ENCODE measurements at places on chromosomes 7 and 10.

- no peak for DNase-seq
These were observed 95.7 kb downstream of the CABCOCO1 start for GRCh38 chr10:61758433-61758832.

GRCh38 chr10:84158550-84158949 lies 15.1 kb upstream of the GPR15LG start:
- DNase-seq, result no peak

DNA sequence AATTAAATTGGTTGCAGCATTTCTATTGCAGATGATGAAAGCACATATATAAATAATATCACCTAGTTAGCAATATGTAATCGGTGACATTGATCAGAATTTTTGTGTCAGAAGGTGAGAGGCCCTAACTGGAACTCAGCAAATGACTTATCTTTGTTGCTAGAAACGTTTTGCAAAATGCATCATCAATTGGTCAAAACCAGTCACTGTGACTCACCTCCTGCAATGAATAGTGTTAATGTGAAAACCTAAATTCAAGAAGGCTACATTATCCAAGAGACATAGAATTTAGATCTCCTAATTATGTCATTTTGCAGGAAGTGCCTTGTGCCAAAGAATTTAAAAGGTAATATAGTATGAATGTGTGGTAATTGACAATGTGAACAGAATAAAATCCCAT lies 9.8 kb upstream of the PNLIPRP3 start:
- DNase-seq, result no peak

GRCh38 chr10:89744026-89744425 lies 42.6 kb downstream of the KIF20B start:
- no peak for DNase-seq

GRCh38 chr10:101986624-101986971 lies 69.4 kb downstream of the ARMH3 start:
- no peak for DNase-seq

DNA sequence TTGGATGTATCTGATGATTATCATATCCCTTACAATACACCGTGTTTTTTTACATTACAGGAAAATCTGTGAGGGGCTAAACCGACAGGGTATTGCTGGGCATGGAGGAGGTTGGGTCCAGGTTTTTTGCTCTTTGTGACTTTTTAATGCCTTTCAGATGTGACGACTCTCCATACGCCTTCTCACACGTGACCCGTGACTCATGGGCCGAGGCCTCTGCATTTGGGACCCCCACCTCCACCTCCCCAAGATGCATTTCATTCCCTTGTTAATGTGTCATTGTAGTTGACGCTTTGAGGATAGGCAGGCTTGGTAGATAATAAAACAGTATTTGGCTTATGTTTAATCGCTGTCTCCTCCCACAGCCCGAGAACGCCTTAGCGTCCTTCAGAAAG lies 95.3 kb downstream of the CUX1 start:
- DNase-seq, result no peak

GRCh38 chr10:21202776-21203462 lies 305.8 kb upstream of the NEBL start:
- no peak for DNase-seq

DNA sequence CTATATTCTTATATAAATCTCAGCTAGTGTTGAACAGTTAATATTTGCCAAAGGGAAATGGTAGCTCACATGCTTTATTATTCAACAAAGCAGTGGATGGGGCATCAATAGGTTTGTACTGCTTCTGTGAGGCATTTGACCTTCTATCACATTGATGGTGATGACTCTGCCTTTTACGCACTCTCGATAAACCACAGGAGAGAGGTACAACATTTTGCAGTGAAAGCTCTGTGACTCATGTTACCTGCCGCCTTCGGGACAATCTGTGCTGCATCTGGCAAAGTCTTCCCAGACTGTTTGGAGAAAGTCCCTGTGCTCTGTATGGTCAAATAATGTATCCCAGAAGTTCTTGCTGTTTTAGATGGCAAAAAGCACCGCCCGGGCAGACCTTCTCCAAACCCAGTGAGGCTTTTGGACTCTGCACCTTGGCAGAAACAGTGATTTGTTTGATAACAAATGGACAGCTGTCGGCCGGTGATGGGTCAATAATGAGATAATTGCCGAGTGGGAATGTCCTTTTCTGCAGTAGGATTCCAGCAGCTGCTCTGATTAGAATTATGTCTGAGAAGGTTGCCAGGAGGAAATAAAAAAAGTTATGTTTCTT lies 61.0 kb downstream of the PLPP4 start:
- DNase-seq, result no peak

DNA sequence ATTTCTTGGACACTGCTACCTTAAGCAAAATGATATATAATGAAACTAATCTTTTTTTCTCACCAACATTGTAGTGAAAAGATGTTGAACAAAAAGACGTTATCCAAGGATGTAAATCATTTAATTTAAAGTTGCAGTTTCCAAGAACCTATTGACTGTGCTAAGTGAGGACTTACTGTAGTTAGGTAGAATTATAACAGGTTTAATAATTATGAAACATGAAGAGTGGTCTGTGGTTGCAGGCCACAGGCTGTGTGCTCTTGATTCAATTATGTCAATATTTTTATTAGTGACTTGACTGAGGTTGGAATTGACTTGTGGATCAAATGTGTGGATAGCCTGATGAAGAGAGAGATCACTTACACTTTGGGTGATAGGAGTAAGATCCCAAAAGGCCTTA lies 478.1 kb downstream of the AUTS2 start:
- DNase-seq, result no peak

GRCh38 chr7:7799138-7799537 lies 80.7 kb upstream of the RPA3 start:
- DNase-seq, result no peak

DNA sequence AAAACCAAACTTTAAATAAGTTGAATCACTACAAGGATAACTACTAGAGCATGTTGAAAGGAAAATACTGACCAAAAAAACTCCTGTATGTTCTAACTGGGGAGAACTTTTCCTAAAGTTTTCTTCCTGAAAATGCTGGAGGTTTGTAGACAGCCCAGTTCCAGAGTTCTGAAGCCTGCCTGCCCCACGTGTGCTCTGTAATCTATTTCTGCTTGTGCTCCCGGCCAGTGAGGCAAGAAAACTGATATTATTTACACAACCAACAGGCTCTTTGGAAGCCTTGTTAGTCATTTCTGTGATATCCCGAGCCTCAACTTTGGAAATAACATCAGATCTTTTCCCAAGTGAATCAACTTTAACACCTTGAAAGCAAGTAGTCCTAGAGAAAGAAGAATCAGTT lies 46.7 kb downstream of the ZFAND4 start:
- no peak for DNase-seq

DNA sequence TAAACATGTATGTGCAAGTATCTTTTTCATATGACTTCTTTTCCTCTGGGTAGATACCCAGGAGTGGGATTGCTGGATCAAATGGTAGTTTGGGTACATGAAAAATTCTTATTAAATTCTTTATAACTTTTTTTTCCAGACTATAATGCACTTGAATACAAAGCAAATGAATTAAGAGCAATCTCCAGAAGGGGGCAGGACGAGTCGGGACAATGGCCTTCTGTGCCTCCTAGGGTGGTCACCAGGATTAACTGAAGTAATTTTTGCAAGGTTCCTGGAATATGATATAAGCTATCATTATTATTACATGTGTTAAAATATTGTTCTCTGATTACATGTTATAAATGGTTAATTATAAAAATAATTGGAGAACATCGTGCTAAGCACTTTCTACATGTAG lies 127.2 kb downstream of the PPP1R17 start:
- peak; percentile 19 for DNase-seq

DNA sequence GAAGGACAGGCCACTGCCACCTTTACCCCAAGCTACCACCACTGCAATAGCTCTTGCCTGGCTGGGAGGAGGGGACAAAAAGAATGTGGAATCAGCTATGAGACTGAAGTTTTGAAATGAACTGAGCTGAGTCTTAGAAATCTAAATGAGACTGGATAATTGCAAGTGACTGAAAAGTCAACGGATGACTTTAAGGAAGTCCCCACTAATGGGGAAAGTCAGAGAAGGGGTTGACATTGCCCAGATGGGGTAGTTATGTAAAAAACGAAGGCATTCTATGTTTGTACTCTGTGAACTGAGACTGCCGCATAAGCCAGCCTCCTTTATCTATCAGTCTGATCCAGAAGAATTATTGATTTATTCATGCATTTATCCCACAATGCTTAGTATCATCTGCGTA lies 67.2 kb downstream of the RBM20 start:
- DNase-seq, result no peak

DNA sequence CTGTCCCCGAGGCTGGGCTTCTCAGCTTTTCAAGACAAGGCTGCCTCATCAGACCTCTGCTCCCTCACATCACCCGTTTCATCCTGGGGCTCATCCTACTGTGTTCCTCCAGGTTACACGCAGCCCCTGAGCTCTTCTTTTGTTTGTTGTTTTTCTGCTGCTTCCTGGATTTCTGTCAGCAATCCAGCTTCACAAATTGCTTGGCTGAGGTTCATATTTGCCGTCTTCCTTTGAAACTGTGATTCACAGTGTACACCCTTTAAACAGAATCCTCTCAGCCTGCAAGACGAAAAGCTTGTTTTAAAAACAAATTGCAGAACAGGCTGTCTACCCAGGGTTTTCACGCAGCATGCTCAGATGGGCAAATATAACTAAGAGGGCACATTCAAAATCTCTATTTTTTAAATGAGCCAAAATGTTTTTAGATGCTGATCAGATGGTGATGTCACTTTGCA lies 39.1 kb upstream of the PARD3 start:
- no peak for DNase-seq

- DNase-seq, result no peak
These were observed 257.8 kb upstream of the GNAI1 start for GRCh38 chr7:79876848-79877252.

GRCh38 chr10:132184816-132185593 lies 1.7 kb upstream of the DPYSL4 start:
- no peak for DNase-seq

GRCh38 chr7:80018941-80019808 lies 115.5 kb upstream of the GNAI1 start:
- DNase-seq, result peak; percentile 23

DNA sequence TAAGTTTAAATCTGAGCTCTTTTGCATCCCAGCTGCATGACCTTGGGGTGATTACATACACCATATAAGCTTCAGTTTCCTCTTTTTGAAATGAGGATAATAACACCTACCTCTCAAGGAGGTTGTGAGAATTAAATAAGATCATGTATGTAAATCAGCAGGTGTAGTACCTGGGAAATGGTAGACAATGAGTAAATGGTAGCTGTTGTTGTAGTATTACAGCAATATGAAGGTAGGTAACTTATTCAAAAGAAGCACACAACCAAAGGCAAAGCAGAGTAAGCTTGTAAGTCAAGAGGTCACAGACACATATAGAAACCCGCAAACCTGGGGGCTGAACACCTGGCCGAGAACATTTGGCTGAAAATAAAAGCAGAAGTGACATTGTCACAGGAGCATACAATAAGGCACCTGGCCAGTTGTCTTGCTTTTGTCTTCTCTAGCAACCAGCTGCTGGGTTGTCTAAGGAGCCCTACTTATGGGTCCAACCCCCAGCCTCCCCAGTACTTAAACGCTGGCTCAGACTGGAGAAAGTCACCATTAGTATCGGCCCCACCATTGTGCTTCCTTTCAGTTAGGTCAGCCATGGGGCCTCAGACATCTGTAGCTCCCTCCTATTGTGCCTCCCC lies 203.6 kb upstream of the MKLN1 start:
- DNase-seq, result no peak

DNA sequence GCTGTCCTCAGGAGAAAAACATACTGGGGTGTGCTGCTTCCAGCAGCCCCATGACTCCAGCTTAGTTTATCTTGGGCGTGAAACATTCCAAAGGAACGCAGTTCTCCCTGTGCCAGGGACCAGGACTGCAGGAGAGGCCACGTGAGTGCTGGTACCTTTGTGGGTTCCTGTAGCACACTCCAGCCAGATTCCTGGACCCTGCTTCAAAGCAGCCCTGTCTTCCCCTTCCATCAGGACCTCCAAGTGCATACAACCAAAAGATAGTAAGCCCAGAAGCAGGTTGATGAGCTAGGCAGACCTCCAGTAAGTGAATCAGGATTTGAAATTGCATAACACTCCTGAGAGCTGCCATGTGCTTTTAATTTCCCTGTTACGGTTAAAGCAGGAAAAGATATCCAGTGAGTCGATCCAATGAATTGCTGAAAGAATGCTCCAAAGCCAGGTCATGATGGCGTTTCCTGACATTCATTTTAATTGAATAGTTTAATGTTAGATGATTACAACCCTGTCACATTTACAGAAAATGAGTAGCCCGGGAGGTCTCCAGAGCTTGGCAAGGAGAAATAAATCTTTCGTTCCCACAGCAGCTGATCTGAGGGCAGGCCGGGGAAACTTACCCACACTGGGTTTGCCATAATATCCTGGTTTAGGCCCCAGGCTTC lies 38.9 kb upstream of the CPXM2 start:
- no peak for DNase-seq

GRCh38 chr10:128527711-128528110 lies 401.5 kb upstream of the MKI67 start:
- no peak for DNase-seq

DNA sequence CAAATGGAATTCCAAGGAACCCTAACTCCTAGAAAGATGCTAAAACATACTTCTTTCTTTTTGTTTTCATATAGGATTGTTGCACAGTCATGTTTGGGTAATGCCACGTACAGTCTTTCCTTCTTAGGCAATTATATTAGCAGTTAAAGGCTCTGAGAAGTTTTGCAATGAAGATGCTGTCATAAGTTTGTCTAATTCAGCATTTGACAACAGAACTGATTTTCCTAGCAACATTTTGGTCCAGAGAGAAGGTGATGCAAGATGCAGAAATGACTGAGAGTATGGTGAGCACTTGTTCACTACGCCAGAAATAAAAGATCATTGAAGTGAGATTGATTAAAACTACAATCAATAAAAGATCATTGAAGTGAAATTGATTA lies 184.0 kb upstream of the PLXNA4 start:
- no peak for DNase-seq

GRCh38 chr10:129809431-129809830 lies 154.6 kb downstream of the EBF3 start:
- DNase-seq, result no peak

- DNase-seq, result no peak
These were observed 37.1 kb downstream of the POLL start for GRCh38 chr10:101550965-101551364.

DNA sequence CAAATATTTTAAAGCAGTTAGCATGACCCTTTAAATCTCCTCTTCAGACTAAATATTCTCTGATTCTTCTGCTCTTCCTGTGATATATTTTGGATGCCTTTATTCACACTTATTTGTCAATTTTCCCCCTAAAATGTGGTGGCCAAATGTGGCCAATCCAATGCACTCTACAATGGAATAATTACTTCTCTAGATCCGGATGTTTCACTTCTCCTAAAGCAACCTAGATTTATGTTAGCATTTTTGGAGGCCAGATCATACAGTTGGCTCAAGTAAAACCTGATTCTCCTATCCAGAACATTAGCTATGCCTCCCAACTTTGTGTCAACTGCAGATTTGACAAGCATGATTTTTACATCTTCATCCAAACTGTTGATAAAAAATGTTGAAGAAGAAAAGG lies 153.7 kb downstream of the CREB5 start:
- no peak for DNase-seq

GRCh38 chr10:100496567-100496966 lies 23.1 kb downstream of the SEC31B start:
- DNase-seq, result no peak

- no peak for DNase-seq
These were observed 96.5 kb upstream of the MACROH2A2 start for GRCh38 chr10:69955897-69956740.

- no peak for DNase-seq
These were observed 107.5 kb downstream of the MTPAP start for GRCh38 chr10:30241422-30242110.
